Suprapubic skin (tissue), 4 donors: ENCODE measurements at places on chromosomes 1 and 21. TPM values are rescaled to one million over a fixed set of nuclear protein-coding genes. Genes with fewer than 3 reads are reported as not detected.
A peak's percentile ranks its signal among the peaks of the same experiment; 100 is the strongest.

Gene EDARADD
- 10.1 TPM for total RNA-seq

DNA sequence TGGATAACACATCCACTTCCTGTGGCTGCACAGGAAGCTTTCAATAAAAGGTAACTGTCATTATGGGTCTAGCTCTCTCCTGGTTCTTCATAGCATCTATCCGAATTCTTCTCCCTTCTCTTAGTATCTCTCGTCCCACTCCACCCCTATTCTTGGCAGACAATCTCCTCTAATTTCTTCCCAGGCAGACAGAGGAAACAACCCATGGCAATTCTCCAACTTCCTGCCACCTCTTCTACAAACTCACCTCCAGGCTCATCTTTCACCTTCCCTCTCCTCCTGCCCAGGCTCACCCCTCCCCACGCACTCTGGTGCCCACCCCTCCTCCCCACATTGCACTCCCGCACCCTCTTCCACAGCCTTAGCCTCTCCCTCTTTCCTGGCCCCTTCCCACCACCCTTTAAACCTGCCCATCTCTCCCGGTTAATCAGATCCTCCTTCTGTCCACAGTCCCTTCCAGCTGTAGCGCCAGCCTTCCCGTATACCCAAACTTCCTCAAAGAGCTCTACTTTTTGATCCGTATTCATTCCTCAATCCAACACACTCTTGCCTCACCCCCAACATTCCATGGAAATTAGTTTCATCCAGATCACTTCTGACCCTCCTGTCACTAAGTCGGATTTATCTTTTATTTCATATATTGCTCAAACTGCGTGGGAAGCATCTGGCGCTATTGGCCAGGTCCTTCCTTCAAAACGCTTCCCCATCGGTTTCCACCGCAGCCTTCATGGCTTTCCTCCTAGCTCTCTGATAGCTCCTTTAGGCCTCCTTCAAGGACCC, 25.9 kb downstream of the SHISA4 start:
- H3K4me1 ChIP-seq = peaks cover 21% of the 10 kb centered on the region
- H3K4me3 ChIP-seq = no peak overlapping the region
- H3K27me3 ChIP-seq = no peaks in the 10 kb centered on the region
- H3K36me3 ChIP-seq = no peaks in the 10 kb centered on the region
- DNase-seq = no peak
- peak overlapping the region; percentile 8 for H3K27ac ChIP-seq

- H3K27me3 ChIP-seq = no peaks in the 10 kb centered on the region
- peak; percentile 80 for DNase-seq
- H3K4me3 ChIP-seq = no peak overlapping the region
- H3K27ac ChIP-seq = no peak overlapping the region
- no peaks in the 10 kb centered on the region for H3K36me3 ChIP-seq
These were observed 135.0 kb upstream of the COL6A1 start for GRCh38 chr21:45846373-45847160.

DNA sequence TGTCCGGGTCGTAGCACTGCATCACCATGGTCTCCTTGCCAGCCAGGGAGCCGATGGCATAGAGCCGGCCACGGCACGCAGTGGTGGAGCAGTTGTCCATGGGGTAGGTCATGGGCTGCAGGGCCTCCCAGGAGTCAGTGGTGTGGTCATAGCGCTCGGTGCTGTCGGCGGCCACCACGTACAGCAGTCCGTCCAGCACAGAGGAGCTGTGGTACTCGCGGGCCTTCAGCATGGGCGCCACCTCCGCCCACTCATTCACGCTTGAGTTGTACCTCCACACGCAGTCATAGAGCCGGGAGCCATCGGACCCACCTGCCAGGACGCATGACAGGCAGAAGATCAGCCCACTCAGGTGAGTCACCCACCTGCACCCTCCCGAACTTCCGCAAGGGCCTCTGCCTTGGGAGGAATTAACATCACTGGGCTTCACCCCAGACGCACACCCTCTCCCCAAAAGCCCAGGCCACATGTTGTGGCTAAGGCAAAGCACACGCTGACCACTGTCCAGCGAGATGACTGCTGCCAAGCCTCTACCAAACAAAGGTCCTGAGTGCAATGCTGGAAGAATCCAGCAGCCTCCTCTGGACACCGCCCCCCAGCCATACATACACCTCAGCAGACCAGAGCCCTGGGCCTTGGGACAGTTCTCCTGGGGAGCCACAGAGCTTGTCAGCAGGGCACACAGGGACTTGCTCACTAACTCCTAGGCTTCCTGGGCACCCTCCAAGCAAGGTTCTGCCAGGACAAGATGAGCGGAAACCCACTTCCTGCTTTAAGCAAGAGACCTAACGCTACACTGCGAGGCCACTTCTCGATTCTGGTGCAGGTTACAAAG, 3.3 kb downstream of the KLHL21 start:
- peak overlapping the region; percentile 99 for H3K27ac ChIP-seq
- peaks cover 58% of the 10 kb centered on the region for H3K4me1 ChIP-seq
- H3K27me3 ChIP-seq = no peaks in the 10 kb centered on the region
- H3K4me3 ChIP-seq = peak overlapping the region; percentile 98
- H3K36me3 ChIP-seq = peaks cover 46% of the 10 kb centered on the region
- no peak for DNase-seq

GRCh38 chr21:38486221-38486620, 12.1 kb downstream of the ERG start:
- H3K4me3 ChIP-seq = no peak overlapping the region
- H3K36me3 ChIP-seq = no peaks in the 10 kb centered on the region
- peaks cover 3% of the 10 kb centered on the region for H3K27me3 ChIP-seq
- peaks cover 3% of the 10 kb centered on the region for H3K4me1 ChIP-seq
- H3K27ac ChIP-seq = no peak overlapping the region

DNA sequence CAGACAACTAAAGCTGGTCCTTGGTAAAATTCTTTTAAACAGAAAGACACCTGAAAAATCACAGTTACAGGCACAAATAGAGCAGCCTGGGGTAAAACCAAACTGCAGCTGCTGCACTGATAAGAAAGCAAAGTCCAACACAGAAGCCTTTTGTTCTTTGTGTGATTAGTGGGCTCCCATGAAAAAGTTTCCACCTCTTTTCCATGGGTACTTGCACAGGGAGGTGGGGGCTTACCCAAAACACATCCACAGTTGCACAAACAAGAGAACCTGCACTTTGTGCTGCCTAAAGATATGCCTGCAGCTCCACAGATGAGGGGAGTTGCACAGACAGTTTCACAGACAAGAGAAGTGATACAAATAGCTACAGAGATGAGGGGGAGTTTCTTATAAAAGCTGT, 106.7 kb upstream of the SLC5A9 start:
- H3K27ac ChIP-seq = no peak overlapping the region
- H3K27me3 ChIP-seq = peaks cover 3% of the 10 kb centered on the region
- DNase-seq = no peak
- no peaks in the 10 kb centered on the region for H3K36me3 ChIP-seq
- no peaks in the 10 kb centered on the region for H3K4me1 ChIP-seq

GRCh38 chr1:218787826-218788225, 385.9 kb upstream of the LYPLAL1 start:
- no peaks in the 10 kb centered on the region for H3K27me3 ChIP-seq
- H3K4me1 ChIP-seq = no peaks in the 10 kb centered on the region
- no peak for DNase-seq
- H3K36me3 ChIP-seq = no peaks in the 10 kb centered on the region

- no peak overlapping the region for H3K4me3 ChIP-seq
- H3K36me3 ChIP-seq = no peaks in the 10 kb centered on the region
- DNase-seq = no peak
- H3K27me3 ChIP-seq = no peaks in the 10 kb centered on the region
- H3K4me1 ChIP-seq = no peaks in the 10 kb centered on the region
- H3K27ac ChIP-seq = no peak overlapping the region
These were observed 51.5 kb upstream of the EDARADD start for GRCh38 chr1:236342403-236343245.

- no peak overlapping the region for H3K4me3 ChIP-seq
- H3K27me3 ChIP-seq = no peaks in the 10 kb centered on the region
- no peaks in the 10 kb centered on the region for H3K36me3 ChIP-seq
- H3K4me1 ChIP-seq = no peaks in the 10 kb centered on the region
- H3K27ac ChIP-seq = no peak overlapping the region
- no peak for DNase-seq
These were observed 68.9 kb downstream of the LRRC8C start for GRCh38 chr1:89701746-89702241.

Gene LIPI
- not detected for total RNA-seq

- H3K27ac ChIP-seq = no peak overlapping the region
- DNase-seq = no peak
- no peaks in the 10 kb centered on the region for H3K27me3 ChIP-seq
- H3K4me1 ChIP-seq = peaks cover 77% of the 10 kb centered on the region
These were observed 5.2 kb downstream of the BCAR3 start for GRCh38 chr1:93676427-93676826.

Gene SIK1
- total RNA-seq = 194 TPM
